ENCODE measurements at places on chromosomes 11 and 22. TPM values are rescaled to one million over a fixed set of nuclear protein-coding genes. Genes with fewer than 3 reads are reported as not detected.

The HTR3A gene
- total RNA-seq, result not detected

GRCh38 chr11:71301046-71301857 lies 48.9 kb upstream of the SHANK2 start:
- DNase-seq, result no peak

The CYP2D6 gene
- total RNA-seq, result 3.8 TPM

DNA sequence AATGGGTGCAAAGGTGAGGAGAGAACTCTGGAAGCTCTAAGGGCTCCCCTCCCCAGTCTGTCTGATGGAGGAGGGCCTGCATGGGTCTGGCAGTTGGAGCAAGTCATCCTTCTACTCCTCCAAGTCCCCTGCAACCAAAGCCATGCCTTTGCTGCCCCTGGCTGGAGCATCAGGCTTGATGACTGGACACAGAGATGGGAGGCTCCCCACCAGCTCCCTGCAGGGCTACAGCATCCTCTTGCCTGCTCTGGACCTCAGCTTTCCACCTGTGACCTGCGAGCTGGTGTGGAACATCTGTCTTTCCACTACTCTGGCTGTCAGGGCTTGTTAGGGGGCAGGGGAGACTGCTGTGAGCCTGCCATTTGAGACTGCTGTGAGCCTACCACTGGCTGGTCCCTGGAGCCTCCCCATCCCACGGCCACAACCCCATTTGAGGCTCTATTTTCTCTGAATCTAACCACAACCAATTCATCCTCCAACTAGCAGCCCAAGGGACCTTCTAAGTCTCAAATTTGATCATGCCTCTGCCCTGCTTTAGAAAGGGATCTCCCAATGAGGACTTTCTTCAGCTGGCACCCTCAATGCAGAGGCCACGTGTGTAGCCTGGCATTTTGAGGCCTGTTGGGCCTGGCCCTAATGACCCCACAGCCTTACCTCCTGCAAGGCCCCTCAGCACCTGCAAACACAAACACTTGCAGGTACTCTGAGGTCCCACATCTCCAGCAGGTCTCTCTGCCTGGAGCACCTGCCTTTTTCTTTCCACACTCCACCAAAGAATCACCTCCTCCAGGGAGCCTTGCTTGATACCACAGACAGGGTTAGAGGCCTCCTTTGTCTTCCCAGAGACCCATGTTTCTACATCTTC lies 9.9 kb downstream of the P2RY6 start:
- no peak for DNase-seq

The CDC42EP2 gene
- 19.5 TPM for total RNA-seq

- no peak for DNase-seq
Observed at GRCh38 chr11:119835753-119836152, 106.8 kb upstream of the NECTIN1 start.

Measured in hepatocyte (in vitro differentiated cells).